C1 segment of cervical spinal cord (tissue), 14 donors: ENCODE measurements at places on chromosomes 4 and X.
A peak's percentile ranks its signal among the peaks of the same experiment; 100 is the strongest.

DNA sequence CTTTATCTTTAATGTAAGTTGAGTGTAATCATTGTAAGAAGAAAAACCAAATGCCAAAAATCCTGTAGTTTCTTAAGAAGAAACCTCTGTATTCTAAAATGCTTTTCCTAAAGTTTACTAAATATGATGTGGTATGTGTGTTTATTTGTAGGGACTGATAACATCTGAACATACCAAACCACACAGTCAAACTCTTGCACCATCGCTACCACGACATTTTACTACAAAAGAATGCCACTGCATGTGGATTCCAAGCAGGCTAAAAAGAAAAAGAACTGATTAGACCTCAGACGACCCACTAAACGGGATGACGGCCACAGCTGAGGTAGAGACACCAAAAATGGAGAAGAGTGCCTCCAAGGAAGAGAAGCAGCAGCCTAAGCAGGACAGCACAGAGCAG lies 46.1 kb downstream of the LAS1L start:
- DNase-seq = no peak

DNA sequence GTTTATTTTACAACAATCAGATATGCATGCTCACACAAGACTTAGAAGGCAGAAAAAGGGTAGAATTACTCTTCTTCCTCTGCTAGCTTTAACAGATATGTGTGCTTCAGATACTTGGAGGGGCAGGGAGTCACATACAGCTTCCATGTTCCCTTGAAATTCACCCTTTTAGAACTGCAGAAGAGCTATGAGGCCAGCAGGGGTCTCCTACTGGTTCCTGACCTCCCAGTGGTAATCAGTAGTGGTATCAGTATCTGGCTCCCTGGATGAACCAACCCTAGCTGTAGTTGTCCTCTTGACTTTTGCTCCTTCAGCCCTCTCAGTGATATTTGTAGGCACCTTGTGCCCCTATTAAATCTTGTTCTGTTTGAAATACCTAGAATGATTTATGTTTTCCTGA lies 81.5 kb downstream of the RCHY1 start:
- no peak for DNase-seq

DNA sequence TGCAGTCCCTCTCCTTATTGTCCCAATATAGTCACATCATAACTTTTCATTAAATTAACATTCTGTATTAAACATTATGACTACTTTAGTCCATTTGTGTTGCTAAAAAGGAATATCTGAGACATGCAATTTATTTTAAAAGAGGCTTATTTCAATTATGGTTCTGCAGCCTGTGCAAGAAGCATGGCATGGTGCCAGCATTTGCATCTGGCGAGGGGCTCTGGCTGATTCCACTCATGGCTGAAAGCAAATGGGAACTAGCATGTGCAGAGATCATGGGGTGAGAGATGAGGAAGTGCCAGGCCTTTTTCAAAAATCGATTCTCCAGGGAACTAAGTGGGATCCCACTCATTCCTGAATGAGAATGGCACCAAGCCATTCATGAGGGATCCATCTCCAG lies 476.3 kb upstream of the RPS6KA3 start:
- DNase-seq = no peak

GRCh38 chrX:63426519-63426918 lies 75.4 kb upstream of the SPIN4 start:
- no peak for DNase-seq

- no peak for DNase-seq
Observed at GRCh38 chrX:149829751-149830191, 48.0 kb downstream of the MAGEA9 start.

- DNase-seq = no peak
Observed at GRCh38 chr4:99352602-99353537, at the start of gene ADH1C. Gene ADH1C (minus strand): TSS chr4:99352746. CDS start chr4:99352675, 71 bp downstream.

GRCh38 chr4:23135792-23136645 lies 443.3 kb downstream of the GBA3 start:
- no peak for DNase-seq

DNA sequence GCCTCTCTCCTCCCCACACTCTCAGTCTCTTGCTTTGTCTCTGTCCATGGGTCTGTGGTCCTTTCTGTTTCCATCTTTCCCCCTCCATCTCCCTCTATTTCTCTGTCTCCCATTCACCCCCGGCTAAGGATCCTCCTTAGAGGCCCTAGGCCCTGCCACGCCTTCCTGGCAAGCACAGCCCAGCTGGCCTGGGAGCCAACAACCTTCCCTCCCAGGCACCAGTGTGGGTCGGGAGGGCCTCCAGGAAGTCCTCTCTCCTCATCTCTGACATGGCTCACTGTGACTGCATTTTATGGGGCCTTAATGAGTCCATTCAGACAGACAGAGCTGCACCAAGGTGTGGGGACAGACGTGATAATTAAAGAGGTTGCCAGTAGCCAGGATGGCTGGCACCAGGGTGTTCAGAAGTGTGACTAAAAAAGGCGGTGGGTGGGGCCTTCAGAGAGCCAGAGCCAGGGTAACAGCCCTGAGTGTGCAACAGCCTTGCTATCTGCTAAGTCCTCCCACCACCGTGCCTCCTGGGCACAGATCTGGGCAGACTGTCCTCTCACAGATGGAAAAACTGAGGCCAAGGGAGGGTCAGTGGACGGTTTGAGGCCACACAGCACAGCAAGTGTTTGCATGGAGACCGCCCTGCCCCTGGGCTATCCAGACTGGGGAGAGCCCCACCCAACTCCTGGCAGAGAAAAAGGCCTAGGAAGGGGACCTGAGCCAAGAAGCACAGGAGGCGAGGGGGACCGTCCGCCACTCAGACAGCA lies 31.5 kb downstream of the BLOC1S4 start:
- no peak for DNase-seq

GRCh38 chrX:31374786-31375185 lies 302.9 kb upstream of the FTHL17 start:
- DNase-seq = no peak

DNA sequence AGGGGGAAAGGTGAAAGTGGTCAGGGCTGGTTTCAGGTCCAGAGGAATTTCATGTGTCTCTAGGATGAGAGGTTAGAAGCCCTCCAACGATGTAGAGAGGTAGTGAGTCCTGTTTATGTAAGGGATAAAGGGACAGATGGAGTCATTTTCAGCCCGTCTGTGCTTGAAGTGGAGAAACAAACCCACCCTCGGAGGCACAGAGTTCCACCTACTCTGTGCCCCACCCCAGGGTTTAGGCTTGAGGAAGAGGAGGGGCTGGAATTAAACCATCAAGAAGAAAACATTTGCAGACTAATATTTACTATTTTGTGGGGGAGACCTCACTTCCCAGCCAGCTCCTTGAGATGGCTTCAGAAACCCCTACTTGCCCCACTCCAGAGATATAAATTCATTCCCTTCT lies 868 bp upstream of the GNL3L start:
- DNase-seq = no peak

GRCh38 chr4:153222707-153223426 lies 18.6 kb downstream of the TRIM2 start:
- DNase-seq = peak; percentile 72

GRCh38 chrX:54063361-54063760 lies 19.1 kb upstream of the PHF8 start:
- DNase-seq = no peak

GRCh38 chr4:52991472-52991871 lies 129.4 kb downstream of the RASL11B start:
- DNase-seq = no peak

GRCh38 chr4:180521181-180521580 lies 1722.0 kb upstream of the TENM3 start:
- no peak for DNase-seq

DNA sequence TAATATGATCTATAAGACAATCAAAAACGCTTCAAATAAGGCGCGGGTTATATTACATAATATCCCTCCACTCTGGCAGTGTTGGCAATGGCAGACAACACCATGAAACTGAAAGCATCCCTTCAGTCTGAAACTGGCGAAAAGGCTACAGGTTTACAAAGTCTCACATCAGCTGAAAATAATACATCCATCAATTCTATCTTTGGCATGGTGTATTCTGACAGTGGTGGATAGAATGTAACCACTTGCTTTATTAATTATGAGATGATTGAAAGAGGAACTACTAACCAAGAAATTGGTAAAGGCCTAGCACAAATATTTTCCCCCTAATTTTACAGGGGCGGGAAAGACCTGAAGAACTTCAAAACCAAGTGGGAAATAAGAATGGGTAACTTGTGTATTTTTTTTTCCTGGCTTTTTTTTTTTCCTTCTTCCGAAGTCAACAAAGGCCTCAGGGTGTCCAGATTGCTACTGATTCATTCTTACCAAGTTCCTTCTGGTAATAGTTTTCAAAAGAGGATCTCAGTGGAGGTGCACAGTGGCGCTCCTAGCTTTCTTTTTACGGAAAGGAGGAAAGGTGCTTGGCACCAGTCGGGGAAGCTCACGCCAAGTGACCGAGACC lies 728 bp downstream of the UBA6 start:
- no peak for DNase-seq

DNA sequence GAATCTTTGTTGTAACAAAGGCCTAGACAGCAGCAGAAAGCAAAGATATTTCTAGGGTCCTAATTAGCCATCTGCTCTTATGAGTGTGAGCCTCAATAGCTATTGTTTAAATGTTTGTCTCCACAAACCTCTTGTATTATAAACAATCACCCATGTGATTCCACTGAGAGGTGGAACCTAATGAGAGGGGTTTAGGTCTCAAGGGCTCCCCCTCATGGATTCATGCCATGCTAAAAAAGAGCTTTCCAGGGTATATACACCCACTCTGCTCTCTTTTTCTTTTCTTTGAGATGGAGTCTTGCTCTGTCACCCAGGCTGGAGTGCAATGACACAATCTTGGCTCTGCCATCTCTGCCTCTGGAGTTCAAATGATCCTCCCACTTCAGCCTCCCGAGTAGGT lies 42.1 kb downstream of the TRIM61 start:
- DNase-seq = no peak

GRCh38 chr4:33954759-33955158 lies 2289.6 kb downstream of the ARAP2 start:
- no peak for DNase-seq

DNA sequence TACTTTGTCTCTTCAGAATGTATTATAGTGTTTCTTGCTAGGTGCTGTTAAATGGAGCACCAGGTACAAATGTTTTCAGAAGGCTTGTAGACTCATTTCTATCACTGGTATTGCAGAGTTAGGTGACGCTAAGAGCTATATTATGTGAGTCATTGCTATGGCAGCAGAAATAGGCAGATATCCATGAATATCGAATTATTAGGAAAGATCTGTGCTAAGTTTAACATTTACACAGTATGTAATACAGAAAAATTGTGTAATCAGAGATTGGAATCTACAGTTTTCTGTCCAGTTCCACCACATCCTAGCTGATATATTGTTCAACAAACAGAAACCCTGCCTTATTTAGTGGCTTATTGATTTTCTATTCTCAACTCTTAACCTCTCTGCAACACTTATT lies 1025.5 kb downstream of the STIM2 start:
- no peak for DNase-seq

GRCh38 chr4:60953826-60954225 lies 246.3 kb upstream of the ADGRL3 start:
- no peak for DNase-seq

DNA sequence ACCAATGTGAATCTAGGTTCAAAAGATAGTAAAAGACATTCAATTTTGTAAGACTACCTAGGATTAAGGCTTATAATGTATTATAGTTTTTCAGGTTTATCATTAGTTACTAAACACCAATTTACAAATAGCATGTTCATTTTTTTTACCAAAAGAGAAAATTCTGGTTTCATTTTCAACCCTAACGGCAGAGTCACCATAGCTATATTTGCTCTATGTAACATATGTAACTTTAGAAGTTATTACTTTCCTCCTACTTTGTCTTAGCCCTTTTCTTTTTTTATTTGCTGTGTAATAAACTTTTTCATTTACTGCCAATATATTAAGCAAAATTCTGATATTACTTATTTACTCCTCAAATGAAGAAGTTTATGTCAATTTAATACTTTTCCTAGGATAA lies 639.6 kb downstream of the ARAP2 start:
- DNase-seq = no peak

DNA sequence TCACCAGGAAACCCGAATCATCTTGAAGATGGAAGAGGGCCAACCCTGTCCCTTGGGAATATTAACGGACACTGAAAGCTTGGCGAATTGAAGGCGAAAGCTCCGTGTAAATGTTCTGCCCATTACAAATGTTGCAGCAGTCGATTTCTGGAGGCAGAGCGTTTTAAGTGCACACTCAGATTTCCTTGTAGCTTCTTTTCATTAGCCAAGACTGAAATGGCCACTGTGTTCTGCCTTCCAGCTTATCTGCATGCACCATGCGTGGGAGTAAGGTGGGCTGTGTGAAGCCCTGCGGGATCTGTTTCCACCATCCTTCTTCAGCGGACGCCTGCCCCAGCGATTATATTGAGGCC lies 1.3 kb downstream of the SMIM20 start:
- DNase-seq = no peak

- DNase-seq = no peak
Observed at GRCh38 chr4:157907226-157907946, 265.4 kb downstream of the GASK1B start.

GRCh38 chrX:74346088-74346487 lies 42.1 kb downstream of the ZCCHC13 start:
- DNase-seq = no peak

GRCh38 chr4:26406346-26406975 lies 83.8 kb downstream of the CCKAR start:
- no peak for DNase-seq

DNA sequence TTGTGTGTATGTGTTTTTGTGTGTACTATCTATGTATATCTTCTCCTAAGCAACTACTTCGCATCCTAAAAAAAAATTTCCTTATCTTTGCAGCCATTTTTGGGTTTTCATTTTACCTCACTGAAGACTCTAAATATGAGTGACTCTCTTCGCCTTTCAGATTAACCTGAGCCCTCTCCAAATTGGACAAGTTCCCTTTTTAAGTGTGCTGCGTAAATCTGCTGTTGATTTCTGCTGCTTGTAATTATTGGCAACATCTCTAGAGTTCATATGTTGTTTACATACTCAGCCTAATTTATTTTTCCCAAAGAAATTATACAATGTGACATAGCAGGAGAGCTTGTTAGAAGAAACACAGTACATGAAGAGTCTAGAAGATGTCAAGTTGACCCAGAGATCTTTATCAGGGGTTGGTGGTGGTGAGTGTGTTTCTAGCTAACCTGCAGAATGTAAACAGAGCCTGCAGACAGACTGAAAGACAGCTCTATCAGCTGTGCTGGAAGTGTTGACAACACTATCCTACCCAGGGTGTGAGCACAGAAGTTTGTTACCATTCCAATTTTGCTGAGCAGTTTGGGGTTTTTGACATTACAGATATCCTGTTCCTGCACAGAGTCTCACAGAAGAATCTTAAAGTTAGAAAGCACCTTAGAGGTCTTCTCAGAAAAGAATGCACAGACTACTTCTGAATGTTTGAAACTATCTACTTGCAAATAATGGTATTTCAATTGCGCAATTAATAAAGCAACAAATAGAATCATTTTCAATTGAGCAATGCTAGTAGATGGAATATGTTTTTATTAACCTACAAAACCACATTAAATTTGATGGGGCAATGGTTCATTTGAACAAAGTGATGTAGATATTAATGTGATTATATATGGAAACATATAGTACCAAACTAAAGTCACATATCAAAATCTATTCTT lies 12.5 kb downstream of the SOX3 start:
- no peak for DNase-seq
